HCT116 (cell line): ENCODE measurements at places on chromosomes 6 and 20. TPM values are rescaled to one million over a fixed set of nuclear protein-coding genes. Genes with fewer than 3 reads are reported as not detected.

GRCh38 chr6:140671926-140672325, 1297.5 kb upstream of the CITED2 start:
- peak; percentile 6 for DNase-seq

DNA sequence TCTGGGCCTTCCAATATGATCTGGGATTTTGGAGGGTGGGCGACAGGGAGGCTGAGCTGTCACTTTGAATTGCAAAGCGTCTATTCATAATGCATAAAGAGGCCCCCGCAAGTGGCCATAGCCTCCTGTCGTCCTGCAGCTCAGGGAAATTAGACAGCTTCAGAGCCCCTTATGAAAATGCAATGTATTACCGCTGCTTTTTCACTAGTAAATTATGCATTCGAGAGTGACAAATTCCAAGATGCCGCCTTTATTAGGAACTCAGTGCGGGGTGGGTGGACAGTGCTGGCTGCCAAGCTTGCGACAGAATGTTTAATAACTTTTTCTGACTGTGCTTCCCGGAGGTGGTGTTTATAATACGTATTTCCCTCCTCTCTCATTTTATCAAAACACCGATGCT, 168.5 kb downstream of the DHX35 start:
- no peak for DNase-seq

- no peak for DNase-seq
These were observed 88.7 kb upstream of the NAA20 start for GRCh38 chr20:19928328-19929011.

DNA sequence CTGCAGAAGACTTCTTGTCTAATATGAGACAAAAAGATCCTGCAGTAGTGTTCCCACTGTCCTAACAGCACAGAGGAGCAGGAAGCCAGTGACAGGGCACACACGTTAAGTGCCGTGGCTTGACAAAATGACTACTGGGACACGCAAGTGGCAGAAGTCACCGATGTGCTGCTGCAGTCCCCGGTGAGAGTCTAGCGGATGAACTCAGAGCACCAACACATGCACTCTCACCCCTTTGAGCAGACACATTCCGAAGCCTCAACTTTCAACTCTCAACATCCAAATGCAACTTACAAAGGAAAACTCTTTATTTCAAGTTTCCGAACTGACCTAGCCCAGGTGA, 898 bp downstream of the LAMA4 start:
- no peak for DNase-seq

DNA sequence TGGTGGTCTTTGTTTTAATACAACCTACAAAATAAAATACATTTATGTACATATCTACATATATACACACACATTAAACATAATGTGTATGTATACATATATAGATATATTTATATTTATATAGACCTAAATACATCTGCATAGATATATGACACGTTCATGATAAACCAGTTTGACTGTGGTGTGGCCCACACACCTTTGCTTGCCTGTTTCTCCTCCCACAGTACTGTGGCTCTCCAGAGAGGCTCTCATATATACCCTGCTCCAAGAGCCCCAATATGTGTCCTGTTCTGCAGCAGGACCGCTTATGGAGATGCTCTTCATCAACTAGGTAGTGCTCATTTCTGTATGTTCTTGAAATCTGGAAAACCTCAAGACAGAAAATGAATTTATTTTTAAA, 207.0 kb downstream of the KCNQ5 start:
- no peak for DNase-seq

GRCh38 chr6:101146389-101146788, 247.1 kb upstream of the GRIK2 start:
- DNase-seq, result peak; percentile 27

DNA sequence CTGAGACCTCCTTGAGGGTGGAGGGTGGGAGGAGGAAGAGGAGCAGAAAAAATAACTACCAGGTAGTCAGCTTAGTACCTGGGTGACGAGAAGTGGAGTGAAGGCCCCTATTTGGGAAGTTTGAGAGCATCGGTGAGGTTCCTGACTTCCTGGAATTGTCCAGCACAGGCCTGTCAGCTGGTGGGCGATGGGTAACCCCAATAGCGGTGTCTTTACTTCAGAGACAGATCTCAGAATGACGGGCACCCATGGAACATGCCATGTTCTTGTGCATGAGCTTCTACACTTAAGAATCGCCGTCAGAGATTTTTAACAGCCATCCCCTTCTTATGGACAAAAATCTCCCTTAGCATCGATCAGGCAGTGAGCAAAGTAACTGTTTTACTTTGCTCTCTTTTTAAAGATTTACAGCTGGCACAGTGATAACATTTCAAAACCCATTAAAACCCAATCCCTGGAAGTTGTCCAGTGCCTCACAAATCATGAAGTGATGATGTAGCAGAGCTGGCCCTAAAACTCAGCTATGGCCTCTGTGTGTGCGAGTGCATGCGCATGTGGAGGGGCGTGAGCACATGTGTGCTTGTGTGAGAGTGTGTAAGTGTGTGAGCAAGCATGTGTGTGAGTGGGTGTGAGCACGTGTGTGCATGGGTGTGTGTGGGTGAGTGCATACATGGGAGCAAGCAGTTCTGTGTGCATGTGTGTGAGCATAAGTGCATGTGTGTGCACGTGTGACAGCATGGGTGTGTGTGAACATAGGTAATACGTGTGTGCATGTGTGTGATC, 85.2 kb downstream of the DLL1 start:
- DNase-seq, result no peak

GRCh38 chr20:8020314-8021079, 936 bp upstream of the TMX4 start:
- no peak for DNase-seq

DNA sequence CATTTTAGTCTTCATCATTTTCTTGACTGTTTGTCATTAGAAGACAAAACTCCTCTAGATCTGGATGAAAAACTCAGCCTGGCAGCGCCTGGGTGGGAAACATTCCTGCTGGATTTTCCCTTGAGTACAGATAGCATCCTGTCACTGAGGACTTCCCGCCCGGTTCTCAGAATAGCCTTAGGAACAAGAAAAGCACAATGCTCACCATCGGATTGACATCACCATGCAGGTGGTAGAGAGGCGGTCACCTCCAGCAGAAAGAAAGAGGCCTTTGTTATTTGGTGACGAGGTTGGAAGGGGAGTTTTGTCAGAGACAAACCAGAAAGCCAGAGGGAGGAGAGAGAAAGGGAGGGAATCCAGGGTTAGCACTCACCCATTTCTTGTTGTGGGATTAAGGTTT, 39.8 kb downstream of the KIF25 start:
- no peak for DNase-seq

- no peak for DNase-seq
These were observed 141.7 kb downstream of the CD164 start for GRCh38 chr6:109240370-109241084.

GRCh38 chr20:25623225-25623735, 534 bp downstream of the NANP start:
- peak; percentile 0 for DNase-seq

DNA sequence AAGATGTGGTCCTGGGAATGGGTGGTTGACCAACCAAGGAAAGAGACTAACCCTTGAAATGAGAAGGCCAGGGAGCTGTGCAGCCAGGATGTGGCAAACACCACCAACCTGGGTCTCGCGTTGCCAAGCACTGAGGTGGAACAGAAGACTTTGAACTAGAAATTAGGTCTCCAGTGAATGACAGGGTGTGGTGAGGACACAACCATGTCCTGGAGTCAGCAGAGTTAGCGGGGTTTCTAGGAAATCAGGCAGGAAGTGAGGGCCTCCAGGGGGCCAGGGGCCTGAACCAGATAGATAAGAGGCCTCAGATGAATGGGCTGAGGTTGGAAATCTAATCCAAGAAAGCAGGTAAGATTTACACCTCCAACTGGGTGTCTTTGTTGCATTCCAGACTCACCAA, 353.3 kb upstream of the ARID1B start:
- DNase-seq, result no peak

DNA sequence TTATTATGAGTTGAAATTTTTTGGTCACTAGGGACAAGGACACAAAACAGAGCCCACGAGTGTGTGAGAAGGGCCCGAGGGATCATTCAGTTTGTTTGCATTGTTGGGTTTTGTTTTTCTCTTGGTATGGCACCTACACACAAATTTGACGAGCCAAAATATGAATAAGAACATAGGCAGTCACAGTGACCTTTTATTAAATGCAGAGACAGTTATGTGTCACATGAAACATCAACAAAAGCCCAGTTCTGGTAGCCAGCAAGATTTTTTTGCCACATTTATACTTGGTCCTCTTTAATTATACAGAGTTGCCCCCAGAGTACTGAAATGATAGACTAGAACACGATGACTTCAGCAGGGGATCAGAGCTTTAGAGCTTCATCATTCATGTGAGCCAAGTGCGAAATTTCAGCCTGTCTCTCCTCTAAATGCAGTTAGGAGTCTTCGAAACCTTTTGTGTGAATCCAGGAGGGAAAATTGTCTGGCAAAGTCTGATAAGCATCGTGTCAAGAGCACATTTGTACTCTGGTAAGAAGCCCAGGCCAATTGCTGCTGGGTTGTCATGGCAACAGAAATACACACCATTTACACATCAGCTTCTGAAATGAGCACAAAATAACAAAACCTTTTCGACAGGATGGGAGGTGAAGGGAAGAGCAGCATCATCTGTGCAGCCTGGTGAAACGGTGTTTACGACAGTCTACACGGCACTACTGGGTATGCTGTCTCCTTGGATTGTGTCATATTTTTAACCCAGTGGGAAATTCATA, 79.2 kb upstream of the RIPOR2 start:
- DNase-seq, result no peak

- no peak for DNase-seq
These were observed 177.9 kb downstream of the FRK start for GRCh38 chr6:115882771-115883170.

DNA sequence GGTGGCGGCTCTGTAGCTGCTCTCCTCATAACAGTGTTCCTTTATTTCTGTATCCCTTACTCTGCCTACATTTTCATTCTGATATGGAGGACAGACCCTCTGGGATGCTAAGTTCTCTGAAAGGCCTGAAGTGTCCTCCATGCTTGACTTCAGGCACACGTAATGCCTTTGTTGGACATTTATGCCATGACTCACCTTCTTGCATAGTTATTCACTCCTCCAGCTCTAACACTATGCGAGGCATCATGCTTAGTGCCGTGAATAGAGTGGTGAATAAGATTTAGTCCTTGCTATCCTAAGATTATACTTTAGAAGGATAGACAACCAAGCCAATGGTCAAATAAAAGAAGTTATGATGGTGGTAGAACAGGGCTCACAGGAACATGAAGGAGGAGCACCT, 760.9 kb upstream of the FLRT3 start:
- DNase-seq, result no peak

- no peak for DNase-seq
These were observed 122.2 kb downstream of the PHF3 start for GRCh38 chr6:63757826-63758225.

DNA sequence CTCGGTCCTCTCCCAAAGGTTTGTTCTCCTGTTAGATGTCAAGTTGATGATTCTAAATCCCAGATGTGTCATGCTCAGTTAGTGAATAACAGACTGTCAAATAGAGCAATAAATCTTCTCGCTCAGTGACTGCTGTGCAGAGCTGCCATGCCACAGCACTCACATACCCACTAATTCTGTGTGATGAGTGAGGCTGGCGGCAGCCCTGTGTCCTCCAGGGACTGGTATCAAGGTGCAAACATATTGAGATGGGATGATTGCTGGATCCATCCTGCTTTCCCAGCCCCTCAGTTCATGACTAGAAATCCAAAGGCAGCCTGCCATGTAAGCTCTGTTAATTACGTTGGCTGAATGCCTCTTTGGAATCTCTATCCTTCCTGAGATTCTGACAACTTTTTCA, 103.9 kb downstream of the OLIG3 start:
- DNase-seq, result no peak

Gene CRIP3
- not detected for total RNA-seq

Gene TBCC
- total RNA-seq, result 17.1 TPM

Gene HLA-DRB5
- total RNA-seq, result not detected

Gene SLC17A5
- total RNA-seq, result 17.0 TPM

Gene RSPH3
- 24.7 TPM for total RNA-seq

Gene BAG2
- 13.5 TPM for total RNA-seq

Gene MUCL3
- 0.15 TPM for total RNA-seq

Gene SFTA2
- total RNA-seq, result not detected
